Kidney epithelial cell (primary cell): ENCODE measurements at places on chromosomes 3 and 15. TPM values are rescaled to one million over a fixed set of nuclear protein-coding genes. Genes with fewer than 3 reads are reported as not detected.

The B2M gene
- 853 and 956 TPM in 2 replicates for total RNA-seq

The SEMA3G gene
- total RNA-seq = 0.21 TPM in 1 of 2 replicates, not detected in the other

The TMEM207 gene
- total RNA-seq = not detected in 2 replicates

The AP3B2 gene
- 0.54 and 0.75 TPM in 2 replicates for total RNA-seq

The FGF7 gene
- total RNA-seq = not detected in 2 replicates

The FHIT gene
- 9.1 and 11.5 TPM in 2 replicates for total RNA-seq

The CD200R1L gene
- total RNA-seq = not detected in 2 replicates

The NFKBIZ gene
- total RNA-seq = 76.4 and 91.6 TPM in 2 replicates

The CAMP gene
- total RNA-seq = not detected in 2 replicates

The GUCA1C gene
- total RNA-seq = not detected in 2 replicates

The RBSN gene
- total RNA-seq = 21.1 and 23.9 TPM in 2 replicates

The OXTR gene
- total RNA-seq = 2.0 and 2.1 TPM in 2 replicates

The TGM5 gene
- total RNA-seq = not detected in 2 replicates

The CHRNA7 gene
- 2.7 and 4.8 TPM in 2 replicates for total RNA-seq

The LIPC gene
- 1.1 and 1.3 TPM in 2 replicates for total RNA-seq

The MB21D2 gene
- 16.6 and 18.9 TPM in 2 replicates for total RNA-seq

The MYZAP gene
- total RNA-seq = 0.21 and 0.27 TPM in 2 replicates

The FOXB1 gene
- total RNA-seq = 0.55 and 0.71 TPM in 2 replicates

The NLGN1 gene
- 0.21 and 4.5 TPM in 2 replicates for total RNA-seq

The DPPA4 gene
- total RNA-seq = not detected in 2 replicates

The TMEM115 gene
- total RNA-seq = 82.5 and 90.0 TPM in 2 replicates

The CYP1A2 gene
- total RNA-seq = not detected in 2 replicates

The AHSG gene
- total RNA-seq = not detected in 2 replicates

The WDR49 gene
- not detected in 2 replicates for total RNA-seq

The TMEM43 gene
- 79.5 and 83.7 TPM in 2 replicates for total RNA-seq

The PLA2G4B gene
- total RNA-seq = 2.3 and 3.4 TPM in 2 replicates

The MED12L gene
- 1.3 and 1.8 TPM in 2 replicates for total RNA-seq

The AADACL2 gene
- not detected in 2 replicates for total RNA-seq

The RSL24D1 gene
- 106 and 113 TPM in 2 replicates for total RNA-seq

The ITIH3 gene
- not detected in 2 replicates for total RNA-seq

The SNX22 gene
- 0.14 and 1.0 TPM in 2 replicates for total RNA-seq

The CPNE4 gene
- 2.5 and 3.7 TPM in 2 replicates for total RNA-seq

The BNIP2 gene
- total RNA-seq = 105 and 113 TPM in 2 replicates

The LMAN1L gene
- total RNA-seq = not detected in 2 replicates

The MESP2 gene
- total RNA-seq = 0.27 and 0.29 TPM in 2 replicates

The MYO5C gene
- 26.4 and 30.9 TPM in 2 replicates for total RNA-seq

The SSR3 gene
- total RNA-seq = 216 and 217 TPM in 2 replicates

The TMIE gene
- 1.3 and 1.9 TPM in 2 replicates for total RNA-seq
